ENCODE measurements at places on chromosomes 5 and 9.

DNA sequence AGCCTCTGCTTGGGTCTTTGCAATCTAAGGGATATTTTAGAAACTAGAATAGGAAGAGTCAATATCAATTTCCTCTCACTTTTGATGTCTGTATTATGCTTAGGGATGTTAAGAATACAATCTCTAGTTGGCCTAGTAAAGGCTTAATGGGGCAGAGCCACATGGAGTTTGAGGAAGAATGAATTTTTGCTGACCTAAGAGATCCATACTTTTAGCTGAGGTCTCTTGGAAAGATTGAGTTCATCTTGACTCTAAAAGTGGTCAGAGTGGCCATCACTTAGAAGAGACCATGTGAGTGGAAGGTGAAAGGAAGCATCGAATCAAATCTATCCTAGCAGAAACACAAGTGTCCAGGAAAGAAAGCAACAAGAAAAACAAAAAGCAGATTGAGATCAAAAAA lies 92.2 kb upstream of the SLC28A3 start:
- no peak for DNase-seq

DNA sequence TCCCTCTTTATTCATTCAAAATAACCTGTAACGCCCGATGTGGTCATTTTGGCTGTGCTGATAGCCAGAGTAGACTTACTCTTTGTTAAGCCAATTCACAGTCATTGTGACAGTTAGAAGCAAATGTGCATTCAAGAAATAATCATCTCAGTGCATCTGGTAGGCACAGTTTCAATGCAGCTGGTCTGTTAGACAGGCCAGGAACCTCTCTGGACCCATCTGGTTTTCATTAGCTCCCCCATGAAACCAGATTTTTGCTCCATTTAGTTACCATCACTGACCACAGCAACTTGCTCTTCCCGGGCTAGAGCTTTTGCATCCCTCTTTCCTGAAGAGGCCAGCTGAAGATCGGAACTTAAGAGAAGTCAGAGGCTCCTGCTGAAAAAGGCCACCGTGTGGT lies 284.2 kb downstream of the NSG2 start:
- DNase-seq: no peak

GRCh38 chr5:57559110-57559635 lies 76.6 kb upstream of the ACTBL2 start:
- no peak for DNase-seq

GRCh38 chr5:136034984-136035383 lies 6.2 kb downstream of the TGFBI start:
- DNase-seq: peak; percentile 23

GRCh38 chr9:103458826-103459225 lies 463.7 kb downstream of the CYLC2 start:
- no peak for DNase-seq

GRCh38 chr5:159564031-159564430 lies 233.7 kb upstream of the IL12B start:
- DNase-seq: no peak

DNA sequence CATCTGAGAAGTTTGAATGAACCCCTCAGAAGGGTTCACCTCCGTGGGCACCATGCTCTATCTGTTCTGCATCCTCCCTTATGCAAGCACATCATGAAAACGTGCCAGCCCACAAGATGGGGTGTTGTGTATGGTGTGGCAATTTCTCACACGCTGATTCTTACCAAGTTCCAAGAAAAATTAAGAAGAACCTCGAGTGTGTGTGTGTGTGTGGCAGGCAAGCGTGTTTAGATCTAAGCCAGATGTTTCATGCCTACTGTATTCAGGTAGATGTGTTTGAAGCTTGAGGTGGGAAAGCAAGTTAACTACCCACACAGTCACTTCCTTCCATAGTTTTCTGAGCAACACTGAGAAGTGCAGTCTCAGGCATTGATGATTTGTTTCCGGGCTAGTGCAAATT lies 77.7 kb upstream of the GNA14 start:
- no peak for DNase-seq

DNA sequence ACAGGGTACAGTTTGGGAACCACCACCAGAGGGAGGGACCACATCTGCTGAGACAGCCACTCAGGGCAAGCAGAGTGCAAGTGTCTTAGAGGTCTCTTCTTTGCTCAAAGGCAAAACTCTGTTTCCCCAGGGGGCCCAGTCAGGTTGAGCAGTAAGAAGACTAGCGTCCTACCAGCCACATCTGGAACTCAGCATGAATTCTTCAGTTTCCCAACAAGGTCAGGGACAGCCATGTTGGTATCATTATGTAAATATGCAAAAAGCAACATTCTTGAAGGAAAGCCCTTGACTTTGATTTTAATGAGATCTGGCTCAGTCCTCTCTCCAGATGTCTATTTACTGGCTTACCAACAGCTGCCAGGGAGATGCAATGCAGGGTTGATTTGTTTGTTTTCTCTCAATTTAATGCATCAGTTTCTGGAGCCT lies 46.7 kb downstream of the TGFBI start:
- DNase-seq: no peak

GRCh38 chr5:137921931-137922330 lies 32.7 kb downstream of the PKD2L2 start:
- DNase-seq: no peak

- no peak for DNase-seq
Observed at GRCh38 chr5:96659170-96659569, 3.0 kb upstream of the CAST start.

Measured in Peyer's patch (tissue), 4 donors.